ENCODE measurements at places on chromosomes 12 and 14. TPM values are rescaled to one million over a fixed set of nuclear protein-coding genes. Genes with fewer than 3 reads are reported as not detected.

The NINJ2 gene
- 5.1 TPM for total RNA-seq

- DNase-seq, result no peak
Observed at GRCh38 chr12:69338120-69338859, 9.9 kb upstream of the LYZ start.

- DNase-seq, result no peak
Observed at GRCh38 chr12:132078190-132078589, 65.9 kb downstream of the DDX51 start.

- no peak for DNase-seq
Observed at GRCh38 chr12:106974511-106974910, 12.4 kb downstream of the MTERF2 start.

The PPP1R1A gene
- not detected for total RNA-seq

The OVCH1 gene
- total RNA-seq, result not detected

The A2ML1 gene
- not detected for total RNA-seq

The IL31 gene
- total RNA-seq, result 4.0 TPM

GRCh38 chr14:34911209-34912150 is 36.3 kb upstream of the BAZ1A start:
- no peak for DNase-seq
